RKO (cell line): ENCODE measurements at places on chromosomes 2 and 18.

GRCh38 chr2:37181726-37182684, 6.5 kb downstream of the SULT6B1 start:
- no peak for DNase-seq

- DNase-seq: no peak
Measured at GRCh38 chr2:68482296-68482820, 15.0 kb downstream of the APLF start.

GRCh38 chr2:191612496-191612895, 65.4 kb upstream of the NABP1 start:
- DNase-seq: peak; percentile 91

DNA sequence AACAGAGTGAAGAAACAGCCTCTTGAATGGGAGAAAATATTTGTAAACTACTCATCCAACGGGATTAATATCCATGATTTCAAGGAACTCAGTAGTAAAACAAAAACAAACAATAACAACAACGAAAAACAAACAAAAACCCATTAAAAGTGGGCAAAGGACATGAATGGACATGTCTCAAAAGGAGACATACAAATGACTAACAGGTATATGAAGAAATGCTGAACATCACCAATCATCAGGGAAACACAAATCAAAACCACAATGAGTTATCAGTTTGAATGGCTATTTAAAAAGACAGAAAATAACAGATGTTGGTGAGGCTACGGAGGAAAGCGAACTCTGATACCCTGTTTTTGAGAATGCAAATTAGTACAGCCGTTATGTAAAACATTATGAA, 224.8 kb upstream of the NRXN1 start:
- no peak for DNase-seq
